ENCODE measurements at places on chromosomes 4 and X. TPM values are rescaled to one million over a fixed set of nuclear protein-coding genes. Genes with fewer than 3 reads are reported as not detected.

The MND1 gene
- total RNA-seq, result 5.9 TPM

The UGT2B11 gene
- 0.13 TPM for total RNA-seq

DNA sequence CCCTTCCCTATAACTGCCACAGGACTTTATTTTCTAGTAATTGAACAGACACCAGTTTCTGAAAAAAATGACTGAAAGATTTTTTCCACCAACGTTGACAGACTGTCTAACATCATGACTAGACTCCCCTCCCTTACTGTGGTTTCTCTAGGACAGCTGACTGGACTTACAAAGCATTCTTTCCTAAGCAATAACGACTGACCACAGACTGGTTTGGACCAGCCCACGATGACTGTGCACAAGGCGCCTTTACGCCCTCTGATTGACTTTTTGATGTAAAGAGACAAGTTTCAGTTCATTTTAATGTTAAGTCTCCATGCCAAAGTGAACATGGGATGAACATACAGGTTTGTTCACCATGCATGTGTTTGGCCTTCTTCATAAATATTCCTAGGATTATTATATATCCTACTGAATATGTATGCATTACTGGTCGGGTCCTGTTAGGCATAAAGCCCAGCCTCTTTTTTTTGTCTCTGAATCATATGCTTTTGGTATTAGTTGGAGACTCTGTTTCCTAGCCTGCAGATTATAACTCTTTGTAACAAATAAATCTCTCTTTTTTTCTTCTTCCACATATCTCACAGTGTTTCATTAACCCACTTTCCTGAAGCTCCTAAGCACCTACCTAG, 50.5 kb upstream of the UGT2B4 start:
- no peaks in the 10 kb centered on the region for H3K4me1 ChIP-seq
- DNase-seq, result peak; percentile 7
- no peaks in the 10 kb centered on the region for H3K36me3 ChIP-seq
- H3K27ac ChIP-seq, result no peak overlapping the region
- no peaks in the 10 kb centered on the region for H3K27me3 ChIP-seq

DNA sequence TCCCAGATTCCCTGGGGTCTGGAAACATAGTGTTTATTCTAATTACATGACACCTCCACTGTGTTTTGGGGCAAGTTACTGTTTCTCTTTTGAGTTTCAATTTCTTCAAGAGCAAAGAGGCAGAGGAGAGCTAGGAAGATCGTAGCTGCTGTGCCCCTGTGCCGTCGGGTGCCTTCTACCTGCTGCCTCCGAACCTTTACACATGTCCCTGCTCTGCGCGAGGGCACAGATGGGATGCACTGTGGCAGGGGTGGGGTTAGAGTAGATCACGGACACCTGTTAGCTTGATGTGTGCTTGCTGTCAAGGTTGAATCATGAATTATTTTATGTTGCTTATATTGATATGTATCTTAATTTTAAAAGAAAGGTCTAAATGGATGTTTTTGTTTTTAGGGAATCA, 71.1 kb upstream of the MSANTD1 start:
- DNase-seq, result no peak
- no peak overlapping the region for H3K27ac ChIP-seq
- H3K4me3 ChIP-seq, result no peak overlapping the region
- no peaks in the 10 kb centered on the region for H3K27me3 ChIP-seq

- no peaks in the 10 kb centered on the region for H3K4me1 ChIP-seq
- H3K4me3 ChIP-seq, result no peak overlapping the region
- H3K36me3 ChIP-seq, result no peaks in the 10 kb centered on the region
Measured at GRCh38 chr4:151561551-151562256, 152.7 kb downstream of the FHIP1A start.

- no peak overlapping the region for H3K27ac ChIP-seq
- H3K4me1 ChIP-seq, result no peaks in the 10 kb centered on the region
- H3K27me3 ChIP-seq, result no peaks in the 10 kb centered on the region
- no peak overlapping the region for H3K4me3 ChIP-seq
Measured at GRCh38 chr4:73704314-73705055, 35.9 kb upstream of the CXCL8 start.

DNA sequence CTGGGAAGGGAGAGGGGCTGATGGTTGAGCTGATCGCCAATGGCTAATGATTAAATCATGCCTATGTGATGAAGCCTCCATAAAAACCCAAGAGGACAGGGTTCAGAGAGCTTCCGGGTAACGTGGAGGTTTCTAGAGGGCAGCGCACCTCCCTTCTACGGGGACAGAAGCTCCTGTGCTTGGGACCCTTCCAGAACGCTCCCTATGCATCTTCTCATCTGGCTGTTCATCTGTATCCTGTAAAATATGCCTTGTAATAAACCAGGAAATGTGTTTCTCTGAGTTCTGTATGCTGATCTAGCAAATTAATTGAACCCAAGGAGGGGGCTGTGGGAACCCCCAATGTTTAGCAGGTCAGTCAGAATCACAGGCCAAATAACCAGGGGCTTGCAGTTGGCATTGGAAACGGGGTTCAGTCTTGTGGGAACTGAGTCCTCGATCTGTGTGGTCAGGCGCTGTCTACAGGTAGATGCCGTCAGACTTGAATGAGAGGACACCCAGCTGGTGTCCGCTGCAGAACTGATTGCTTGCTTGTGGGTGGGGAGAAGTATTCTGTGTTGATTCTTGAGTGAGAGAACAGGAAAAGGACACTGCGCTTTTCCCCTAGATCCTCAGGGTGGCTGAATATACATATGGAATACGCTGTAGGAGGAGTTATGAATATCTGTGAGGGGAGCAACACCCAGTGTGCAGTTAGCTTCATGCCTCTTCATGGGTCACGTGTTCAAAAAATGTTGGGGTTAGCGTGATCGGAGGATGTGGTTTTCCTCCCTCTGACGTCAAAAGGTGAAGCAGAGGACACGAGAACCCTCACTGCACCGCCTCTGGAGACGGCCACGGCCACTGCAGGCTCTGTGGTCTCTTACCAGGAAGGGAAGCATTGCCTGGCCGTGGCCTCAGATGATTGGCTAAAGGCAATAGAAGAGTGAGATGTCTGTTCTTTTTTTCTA, 29.2 kb downstream of the HTT-AS start:
- peaks cover 24% of the 10 kb centered on the region for H3K4me1 ChIP-seq
- H3K36me3 ChIP-seq, result no peaks in the 10 kb centered on the region
- no peak overlapping the region for H3K27ac ChIP-seq

DNA sequence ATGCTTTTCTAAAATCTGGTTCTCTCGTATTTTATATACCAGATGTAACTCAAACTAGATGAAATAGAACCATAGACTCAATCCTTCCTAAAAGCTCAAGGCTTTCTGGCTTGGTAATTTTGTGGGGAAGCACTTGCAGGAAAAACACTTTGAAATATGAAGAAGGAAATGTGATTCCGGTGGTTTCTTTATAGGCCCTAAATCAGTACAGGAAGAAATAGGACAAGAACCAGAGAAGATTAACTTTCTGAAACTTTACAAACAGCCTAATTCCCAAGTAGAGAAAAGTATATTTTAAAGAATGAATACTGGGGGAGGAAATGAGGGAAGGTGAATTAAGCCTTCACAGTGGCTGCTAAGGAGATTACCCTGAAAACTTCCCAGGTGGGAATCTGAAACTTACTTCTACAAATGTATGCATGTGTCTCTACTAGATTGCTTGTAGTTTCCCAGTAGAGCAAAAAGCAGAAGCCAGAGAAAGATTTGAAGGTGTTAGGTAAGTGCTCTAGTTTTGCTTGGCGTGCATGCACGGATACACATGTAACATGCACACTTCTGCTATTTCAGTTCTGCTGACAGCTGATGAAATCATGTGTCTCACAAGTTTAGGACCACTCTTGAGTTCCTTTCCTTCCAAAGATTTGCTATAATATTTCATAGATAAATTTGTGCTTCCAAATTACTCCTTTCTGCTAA, 92.1 kb downstream of the AFF1 start:
- no peak overlapping the region for H3K4me3 ChIP-seq
- H3K27me3 ChIP-seq, result no peaks in the 10 kb centered on the region
- DNase-seq, result peak; percentile 54

Measured in muscle of leg (tissue), 16 donors.